Activated naive CD4-positive, alpha-beta T cell treated with Interleukin-2 at 50 U/mL for 16 hours (primary cell): ENCODE measurements at places on chromosomes 12 and 14.

GRCh38 chr12:16258963-16259362 lies 18.5 kb downstream of the SLC15A5 start:
- DNase-seq = no peak

GRCh38 chr12:45475594-45475993 lies 253.9 kb upstream of the ARID2 start:
- no peak for DNase-seq

DNA sequence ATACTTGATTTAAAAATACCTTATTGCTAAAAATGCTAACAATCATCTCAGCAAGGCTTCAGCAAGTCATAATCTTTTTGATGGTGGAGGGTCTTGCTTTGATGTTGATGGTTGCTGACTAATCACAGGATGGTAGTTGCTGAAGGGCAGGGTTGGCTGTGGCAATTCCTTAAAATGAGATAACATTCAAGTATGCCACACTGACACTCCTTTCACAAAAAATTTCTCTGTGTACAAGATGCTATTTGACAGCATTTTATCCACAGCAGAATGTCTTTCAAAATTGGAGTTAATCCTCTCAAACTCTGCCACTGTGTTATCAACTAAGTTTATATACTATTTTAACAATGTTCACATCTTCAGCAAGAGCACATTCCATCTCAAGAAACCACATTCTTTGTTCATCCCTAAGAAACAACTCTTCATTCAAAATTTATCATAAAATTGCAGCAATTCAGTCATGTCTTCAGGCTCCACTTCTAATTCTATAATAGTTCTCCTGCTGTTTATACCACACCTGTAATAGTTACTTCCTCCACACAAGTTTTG lies 16.1 kb downstream of the SCAF11 start:
- DNase-seq = no peak

DNA sequence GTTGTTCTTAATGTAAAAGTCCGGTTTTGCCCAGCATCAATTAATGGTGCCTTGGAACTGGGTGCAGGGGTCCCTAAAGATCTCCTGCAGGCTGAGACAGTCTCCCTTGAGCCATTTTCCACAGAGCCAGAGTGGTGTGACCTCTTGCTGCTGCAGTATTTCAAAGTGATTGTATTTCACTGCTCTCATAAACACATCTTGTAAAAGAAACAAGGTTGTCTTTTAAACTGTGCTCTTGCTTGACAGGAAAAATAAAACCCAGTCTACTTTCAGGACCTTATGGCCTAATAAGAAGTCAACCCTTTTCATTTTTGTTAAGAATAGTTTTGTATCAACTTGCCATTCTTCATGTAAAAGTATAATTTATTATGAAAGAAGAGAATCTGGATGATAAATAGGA lies 44.7 kb downstream of the TMEM117 start:
- DNase-seq = no peak

DNA sequence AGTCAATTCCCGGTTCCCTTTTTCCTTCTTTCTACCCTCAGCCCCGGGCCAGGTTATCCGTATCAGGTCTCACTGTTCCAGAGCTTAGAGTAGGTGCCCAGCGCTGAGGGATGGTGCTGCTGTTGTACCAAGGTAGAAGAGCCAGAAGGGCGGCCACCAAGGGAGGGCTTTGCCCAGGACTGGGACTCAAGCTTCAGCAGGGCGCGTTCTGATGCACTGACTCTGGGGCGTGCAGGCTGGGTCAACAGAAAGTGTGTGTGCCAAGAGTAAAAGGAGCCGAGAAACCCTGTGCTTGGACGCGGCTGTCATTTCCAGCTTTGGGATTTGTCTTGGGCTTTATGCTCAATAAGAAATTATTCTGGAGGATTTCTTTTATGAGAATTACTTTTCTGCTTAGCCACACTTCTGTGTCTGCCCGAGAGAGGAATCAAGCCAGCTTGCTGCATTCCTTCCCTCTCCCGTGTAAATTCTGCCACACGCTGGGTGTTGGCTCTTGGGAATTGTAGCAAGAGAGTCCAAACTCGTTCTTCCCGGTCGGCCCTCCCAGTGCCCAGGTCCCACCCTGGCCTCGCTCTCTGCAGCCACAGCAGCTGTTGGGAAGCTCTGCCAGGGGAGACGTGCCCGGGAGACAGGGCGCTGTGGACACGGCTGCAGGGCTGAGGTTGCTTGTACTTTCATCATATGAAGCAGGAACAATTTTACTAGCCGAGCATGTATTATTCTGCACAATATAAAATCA lies 98.0 kb downstream of the FBXL14 start:
- DNase-seq = no peak

GRCh38 chr14:70082394-70082793 lies 106.4 kb downstream of the SLC8A3 start:
- no peak for DNase-seq

DNA sequence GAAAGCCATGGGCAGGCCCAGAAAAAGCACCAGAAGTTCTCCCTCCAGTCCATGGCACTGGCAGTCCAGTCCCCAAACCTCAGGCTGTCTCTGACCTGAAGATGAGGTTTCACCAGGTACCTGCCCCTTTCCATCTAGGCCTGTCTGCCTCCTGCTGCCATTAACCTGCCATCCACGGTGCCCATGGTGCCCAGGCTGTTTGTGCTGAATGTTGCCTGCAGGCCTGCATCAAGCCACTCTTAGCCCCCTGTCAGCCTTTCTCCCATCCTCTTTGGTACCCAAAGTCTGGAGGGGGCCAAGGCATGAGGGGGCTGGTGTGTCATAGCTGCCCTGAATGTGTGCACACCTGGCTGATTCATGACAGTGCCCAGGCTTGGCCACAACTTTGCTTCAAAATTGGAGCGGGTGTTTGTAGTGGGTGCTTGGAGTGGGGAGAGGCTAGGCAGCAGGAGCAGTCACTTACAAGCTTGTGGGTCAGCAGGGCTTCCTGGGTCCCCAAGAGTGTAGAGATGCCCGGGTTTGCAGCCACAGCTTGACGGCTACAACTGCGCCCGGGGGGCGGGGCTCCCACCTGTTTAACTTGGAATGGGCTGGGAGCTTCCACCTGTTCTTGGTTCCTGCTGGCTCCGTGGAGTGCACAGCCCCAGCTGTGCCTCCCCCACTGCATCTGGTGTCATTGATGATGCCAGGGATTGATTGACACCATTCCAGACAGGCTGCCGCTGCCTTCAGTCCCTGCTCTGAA lies 88.5 kb downstream of the GPHN start:
- DNase-seq = no peak

DNA sequence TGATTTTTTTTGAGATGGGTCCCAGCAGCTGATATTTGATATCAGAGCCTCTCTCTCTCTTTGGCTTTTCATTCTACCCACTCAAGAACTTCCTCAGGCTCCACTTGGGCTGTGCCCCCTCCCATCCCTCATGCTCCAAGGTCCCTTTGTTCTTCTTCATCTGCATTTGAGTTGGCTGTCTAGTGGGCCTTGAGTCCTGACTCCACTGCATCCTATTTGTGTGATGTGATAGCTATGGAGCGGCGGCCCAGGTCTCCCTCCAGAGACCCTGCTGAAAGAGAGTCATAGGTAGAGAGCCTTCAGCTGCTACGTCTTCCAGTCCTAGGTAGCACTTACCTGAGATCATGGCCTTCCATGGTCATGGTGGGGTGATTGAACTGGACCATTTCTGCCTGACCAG lies 123.1 kb upstream of the VRK1 start:
- DNase-seq = no peak

DNA sequence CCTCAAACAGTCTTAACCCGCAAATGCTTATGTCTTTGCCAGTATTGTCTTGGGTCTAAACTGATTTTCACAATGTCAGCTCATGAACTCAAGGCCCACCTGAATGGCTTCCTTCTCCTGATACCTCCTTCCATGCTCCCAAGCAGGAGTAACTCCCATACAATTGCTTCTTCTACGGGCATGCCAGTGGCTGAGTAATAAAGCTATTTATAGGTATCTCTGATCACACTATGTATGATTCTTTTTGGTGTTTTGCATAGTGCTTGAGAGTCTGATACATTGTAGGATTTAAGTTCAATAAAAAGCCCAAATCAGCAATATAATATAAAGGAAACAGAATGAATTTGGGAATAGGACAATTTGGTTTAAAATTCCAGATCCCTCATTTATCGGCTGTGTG lies 235.0 kb upstream of the DCN start:
- DNase-seq = no peak

- no peak for DNase-seq
Observed at GRCh38 chr12:48022676-48023385, 18.6 kb upstream of the COL2A1 start.

DNA sequence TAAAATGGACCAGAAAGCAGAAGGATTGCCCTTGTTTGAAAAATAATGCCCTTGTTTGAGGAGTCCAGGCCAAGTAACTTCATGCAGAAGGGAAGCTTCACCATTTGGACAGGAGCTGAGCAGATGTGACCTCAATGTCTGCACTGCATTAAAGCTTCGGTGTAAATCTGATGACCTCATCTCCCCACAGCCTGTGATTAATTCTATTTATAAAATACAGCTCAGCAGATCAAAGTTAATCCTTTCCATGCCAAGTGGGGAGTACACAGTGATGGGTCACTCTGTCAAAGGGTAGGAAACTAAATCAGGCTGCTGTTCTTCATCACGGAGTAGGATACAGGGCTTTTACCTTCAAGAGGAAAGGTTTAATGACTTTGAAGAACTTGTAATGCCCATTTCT lies 533.7 kb downstream of the RPS29 start:
- no peak for DNase-seq

DNA sequence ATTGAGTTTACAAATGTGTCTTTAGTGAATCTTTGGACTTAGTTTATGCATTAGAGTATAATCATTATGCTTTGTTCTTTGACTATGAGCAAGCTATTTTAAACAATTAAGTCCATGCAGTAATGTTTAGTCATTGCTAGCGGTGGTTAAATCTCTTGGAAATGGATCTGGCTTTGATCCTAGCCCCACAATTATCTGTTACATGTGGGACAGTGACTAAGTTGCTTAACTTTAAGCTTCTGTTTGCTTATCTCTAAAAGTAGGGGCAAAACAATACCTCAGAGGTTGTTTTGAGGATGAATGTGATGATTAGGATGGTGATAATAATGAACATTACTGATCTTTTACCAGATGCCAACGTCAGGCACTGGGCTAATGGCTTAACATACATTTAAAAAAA lies 124.2 kb downstream of the NPAS3 start:
- DNase-seq = no peak

- DNase-seq = no peak
Observed at GRCh38 chr12:4556735-4557530, 5.1 kb upstream of the DYRK4 start.

DNA sequence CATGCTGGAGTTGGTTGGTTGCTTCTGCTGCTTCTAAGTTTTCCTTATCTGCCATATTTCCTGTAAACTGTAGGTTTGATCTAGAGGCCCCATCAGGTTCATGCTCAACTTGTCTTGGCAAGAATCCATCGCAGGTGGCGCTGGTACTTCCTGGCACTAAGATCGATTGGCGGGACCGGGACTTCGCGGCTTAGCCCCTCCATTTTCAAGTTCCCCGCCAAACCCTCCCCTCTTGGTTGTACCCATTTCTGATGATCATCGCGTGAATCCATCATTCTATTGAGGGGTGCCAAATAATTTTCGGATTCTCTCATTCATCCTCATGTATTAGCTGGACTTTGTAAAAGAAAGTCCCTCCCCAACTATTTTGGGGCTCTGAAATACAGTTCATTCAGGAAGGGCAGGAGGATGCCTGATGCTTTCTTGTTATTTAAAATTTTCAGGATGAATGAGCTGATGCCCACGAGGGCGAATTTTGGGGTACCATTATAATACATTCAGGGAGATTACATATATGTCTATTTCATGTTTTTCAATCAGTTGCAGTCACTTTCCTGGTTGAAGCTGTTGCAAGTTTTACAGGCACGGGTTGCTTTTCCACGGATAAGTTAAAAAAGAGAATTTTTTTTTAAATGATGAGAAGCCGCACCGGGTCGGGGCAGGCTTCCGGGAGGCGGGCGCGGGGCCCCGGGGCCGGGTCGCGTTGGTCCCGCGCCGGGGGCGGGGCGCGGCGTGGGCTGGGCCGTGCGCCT lies 395 bp upstream of the BRI3BP start:
- DNase-seq = peak; percentile 87

DNA sequence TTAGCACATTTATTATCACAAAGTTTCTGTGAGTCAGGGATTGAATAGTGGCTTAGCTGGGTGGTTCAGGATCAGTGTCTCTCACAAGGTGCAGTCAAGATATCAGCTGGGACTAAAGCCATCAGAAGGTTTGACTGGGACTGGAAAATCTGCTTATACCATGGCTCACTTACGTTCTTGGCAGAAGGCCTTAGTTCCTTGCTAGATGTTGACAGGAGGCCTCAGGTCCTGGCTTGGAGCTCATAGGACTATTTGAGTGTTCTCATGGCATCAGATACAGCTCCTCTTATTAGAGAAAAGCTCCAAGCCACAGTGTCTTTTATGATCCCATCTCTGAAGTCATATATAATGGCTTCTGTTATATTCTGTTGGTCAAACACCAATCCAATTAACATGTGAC lies 127.3 kb downstream of the SLC6A15 start:
- DNase-seq = no peak

- no peak for DNase-seq
Observed at GRCh38 chr12:5476356-5476755, 44.4 kb downstream of the NTF3 start.

- DNase-seq = no peak
Observed at GRCh38 chr14:55957950-55958349, 160.3 kb upstream of the PELI2 start.

GRCh38 chr12:3658327-3659163 lies 94.4 kb downstream of the CRACR2A start:
- DNase-seq = peak; percentile 8

GRCh38 chr14:93961620-93962019 lies 14.8 kb downstream of the ASB2 start:
- DNase-seq = no peak

- DNase-seq = no peak
Observed at GRCh38 chr12:2029851-2030250, 22.9 kb upstream of the CACNA1C start.

DNA sequence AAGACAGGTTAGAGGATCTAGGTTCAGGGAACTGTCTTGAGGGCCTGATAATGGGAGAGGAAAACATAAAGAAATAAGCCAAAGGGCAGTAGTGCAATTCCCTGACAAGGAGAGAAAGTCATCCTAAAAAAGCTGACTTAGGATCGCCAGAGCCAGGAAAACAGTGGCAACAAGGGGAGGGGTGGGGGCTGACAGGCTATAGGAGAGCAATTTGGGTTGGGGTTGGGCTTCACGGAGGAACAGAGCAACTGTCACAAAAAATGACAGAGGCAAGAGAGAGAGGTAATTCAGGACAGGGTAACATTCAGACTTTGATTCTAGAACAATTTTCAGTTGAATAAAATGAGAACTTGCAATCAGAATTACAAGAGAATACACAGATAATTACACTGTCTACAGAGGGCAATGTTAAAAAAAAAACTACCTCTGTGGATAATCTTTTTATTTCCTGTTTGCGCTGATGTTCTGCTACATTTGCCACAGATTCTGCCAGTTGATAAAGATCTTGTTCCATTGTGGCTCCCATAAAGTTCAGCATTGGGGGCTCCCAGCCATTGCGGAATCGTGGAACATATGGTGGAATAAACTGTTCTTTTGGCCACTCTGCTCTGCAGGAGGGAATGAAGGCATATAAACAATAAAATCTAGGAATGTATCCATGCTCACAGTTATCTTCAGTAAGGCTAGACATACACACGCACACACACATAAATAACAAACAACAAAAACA lies 138.6 kb downstream of the EPS8 start:
- no peak for DNase-seq
